ENCODE measurements at places on chromosomes 6 and 20.

DNA sequence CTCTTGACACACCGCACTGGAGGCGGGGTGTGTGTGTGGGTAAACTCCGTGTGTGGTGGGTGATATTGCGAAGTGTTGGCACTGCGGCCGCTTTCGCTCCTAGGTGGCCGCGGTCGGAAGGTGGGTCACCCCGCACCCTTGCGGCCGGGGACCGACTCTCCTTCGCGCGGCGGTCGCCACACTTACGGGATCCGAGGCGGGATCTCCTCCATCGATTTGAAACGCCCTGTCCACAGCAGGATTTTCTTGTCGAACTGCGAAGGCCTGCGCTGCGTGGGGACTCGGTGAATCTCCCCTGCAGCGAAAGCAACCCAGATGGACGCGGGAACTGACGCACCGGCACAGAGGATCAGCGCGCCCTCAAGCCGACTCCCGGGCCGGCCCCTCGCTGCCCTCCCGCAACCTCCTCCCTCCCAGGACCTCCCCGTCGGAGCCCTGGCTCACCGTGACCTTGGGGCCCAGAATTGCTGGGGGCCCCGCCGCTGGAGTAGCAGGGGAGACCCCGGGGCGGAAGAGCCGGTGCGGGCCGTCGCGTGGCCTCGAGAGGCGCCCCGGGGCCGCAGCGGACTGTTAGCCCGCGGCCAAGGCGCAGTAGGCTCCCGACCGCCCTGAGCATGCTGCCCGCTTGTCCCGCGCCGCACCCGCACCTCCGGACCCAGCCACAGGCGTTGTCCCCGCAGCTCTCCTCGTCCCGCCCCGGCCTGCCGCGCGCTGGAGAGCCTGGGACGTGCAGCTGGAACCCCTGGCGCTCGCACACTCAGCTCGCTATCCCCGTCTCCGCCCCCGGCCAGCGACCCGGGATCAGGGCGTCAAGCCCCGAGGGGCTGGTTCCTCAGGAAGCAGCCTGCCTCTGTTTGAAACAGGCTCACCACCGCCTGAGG, at the start of gene FAM162B:
TSS of gene FAM162B (minus strand) at position 759 of the 881 bp plus-strand sequence. CDS start at position 616, 143 bp downstream.
- no peak for DNase-seq

GRCh38 chr6:67608099-67608749, 1026.9 kb upstream of the ADGRB3 start:
- DNase-seq, result no peak

- no peak for DNase-seq
Measured at GRCh38 chr6:11236076-11236750, 3.7 kb upstream of the NEDD9 start.

- DNase-seq, result no peak
Measured at GRCh38 chr20:32454164-32455145, 96.3 kb downstream of the ASXL1 start.

Measured in stimulated activated CD8-positive, alpha-beta memory T cell treated with anti-CD3 and anti-CD28 coated beads, Interleukin-4, amount 100 ng/mL, for 1 hour (primary cell).